ENCODE measurements at places on chromosomes 11 and 22.

DNA sequence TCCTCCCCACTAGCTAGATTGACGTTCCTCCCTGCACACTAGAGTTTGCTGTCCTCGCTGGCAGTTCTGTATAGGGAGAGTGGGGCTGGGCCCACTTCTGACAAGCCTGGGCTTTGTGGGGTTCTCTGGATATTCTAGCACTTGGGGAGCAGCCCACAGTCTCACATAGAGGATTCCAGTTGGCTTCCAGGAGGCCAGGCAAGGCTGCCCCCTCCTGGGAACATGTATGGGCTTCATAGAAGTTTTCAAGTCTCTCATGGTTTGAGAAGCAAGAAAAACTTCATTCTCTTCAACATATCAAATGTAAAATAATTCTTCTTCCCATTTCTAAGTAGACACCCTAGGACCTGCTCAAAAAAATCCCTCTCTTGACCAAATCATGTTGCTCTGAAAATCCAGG, 87.5 kb downstream of the NAV2 start:
- no peak for DNase-seq

DNA sequence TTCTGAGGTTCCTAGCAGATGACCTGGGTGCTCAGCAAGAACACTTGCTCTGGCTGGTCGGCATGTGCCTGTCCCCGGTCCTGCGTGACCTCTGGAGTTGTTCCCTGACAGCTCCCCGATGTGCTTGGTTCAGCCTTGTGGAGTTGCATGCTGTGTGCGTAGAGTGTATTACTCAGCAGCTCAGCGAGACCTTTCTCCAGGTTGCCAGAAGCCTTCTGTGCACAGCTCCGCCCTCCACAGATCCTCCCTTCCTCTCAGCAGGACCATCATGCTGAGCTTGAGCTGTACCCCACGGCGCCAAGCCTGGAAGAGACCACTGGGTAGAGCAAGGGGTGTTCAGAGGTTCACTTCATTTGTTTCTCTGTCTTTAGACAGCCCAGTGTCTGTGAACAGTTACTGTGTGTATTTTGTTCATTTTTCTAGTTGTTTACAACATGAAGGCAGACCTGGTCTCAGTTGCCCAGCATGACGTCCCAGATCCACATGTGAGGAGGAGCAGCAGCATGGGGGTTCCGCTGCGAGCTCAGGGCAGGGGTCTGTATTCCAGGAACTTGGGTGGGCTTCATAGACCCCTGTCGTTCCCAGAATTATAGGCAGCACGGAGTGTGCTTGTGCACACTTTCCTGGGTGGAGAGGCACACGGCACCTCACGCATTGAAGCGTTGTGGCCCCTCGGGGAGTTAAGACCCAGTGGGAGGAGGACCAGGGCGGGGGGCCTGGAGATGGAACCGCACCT, 148.6 kb downstream of the IGLL1 start:
- DNase-seq = no peak

- DNase-seq = no peak
Observed at GRCh38 chr11:30740091-30740490, 153.9 kb upstream of the MPPED2 start.

GRCh38 chr22:25134028-25134427, 65.6 kb upstream of the CRYBB3 start:
- no peak for DNase-seq

GRCh38 chr11:18100926-18101656, 4.8 kb downstream of the SAAL1 start:
- no peak for DNase-seq

GRCh38 chr22:43948836-43949406, 6.3 kb upstream of the SAMM50 start:
- DNase-seq = no peak

DNA sequence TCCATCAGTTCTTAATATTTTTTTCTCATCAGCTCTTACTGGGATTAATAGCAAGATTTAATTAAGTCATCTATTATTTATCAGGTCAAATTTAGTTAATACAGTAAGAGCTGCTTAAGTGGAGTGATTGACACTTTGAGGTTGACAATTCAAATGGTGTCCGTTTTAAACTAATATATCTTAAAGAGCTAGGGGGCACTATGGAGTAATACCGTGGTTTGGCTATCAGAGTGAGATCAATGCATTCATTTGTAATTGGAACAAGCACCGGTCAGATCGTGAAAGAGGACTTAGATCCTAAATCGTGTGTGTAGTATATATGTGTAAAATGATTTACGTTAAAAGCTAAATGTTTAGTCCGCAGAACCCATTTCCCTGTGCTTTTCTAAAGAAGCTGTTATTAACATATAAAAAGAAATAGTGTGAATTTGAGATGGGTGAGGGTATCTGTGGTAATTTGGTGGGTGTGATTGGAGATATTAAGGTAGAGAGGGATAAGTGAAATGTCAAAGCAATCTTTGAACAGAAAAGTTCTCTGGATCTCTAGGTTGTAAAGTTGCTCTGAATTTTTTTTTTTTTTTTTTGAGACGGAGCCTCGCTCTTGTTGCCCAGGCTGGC, 2.3 kb downstream of the SIK2 start:
- peak; percentile 29 for DNase-seq

DNA sequence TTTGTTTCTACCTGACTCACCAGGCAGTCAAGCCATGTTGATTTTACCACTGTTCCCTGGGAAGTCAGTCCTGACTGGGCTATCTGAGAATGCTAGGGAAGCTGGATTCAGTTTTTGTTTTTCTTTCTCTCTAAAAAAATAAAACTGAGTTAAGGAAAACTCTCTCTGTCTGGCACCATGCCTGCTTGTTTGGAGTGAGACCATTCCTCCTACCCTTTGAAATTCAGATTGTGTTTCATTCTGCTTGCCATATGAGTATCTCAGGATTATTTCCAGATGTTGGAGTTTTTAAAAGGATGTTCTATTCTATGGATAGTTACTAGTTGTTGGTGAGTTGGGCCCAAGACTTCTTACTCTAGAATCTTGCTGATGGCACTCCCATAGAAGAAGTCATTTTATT, 1917.0 kb downstream of the LRRC4C start:
- no peak for DNase-seq

- no peak for DNase-seq
Observed at GRCh38 chr11:114775875-114776621, 97.7 kb downstream of the NXPE2 start.

DNA sequence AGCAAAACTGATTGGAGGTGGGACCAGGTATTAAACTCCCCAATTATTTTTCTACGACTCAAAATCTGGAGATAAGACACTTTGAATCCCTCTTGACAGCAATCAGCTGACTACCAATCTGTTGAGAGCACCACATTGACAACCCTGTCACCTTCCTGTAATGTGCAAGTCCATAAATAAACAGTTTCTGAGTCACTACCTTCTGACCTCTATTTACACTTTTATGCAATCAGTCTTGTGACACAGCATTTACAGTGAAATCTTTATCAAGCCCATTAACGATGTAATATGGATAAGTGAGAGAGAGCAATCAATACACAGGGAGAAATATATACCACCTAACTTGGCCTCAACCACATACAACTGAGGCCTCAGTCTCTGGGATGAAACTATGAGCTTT, 283.7 kb upstream of the ANO5 start:
- no peak for DNase-seq

DNA sequence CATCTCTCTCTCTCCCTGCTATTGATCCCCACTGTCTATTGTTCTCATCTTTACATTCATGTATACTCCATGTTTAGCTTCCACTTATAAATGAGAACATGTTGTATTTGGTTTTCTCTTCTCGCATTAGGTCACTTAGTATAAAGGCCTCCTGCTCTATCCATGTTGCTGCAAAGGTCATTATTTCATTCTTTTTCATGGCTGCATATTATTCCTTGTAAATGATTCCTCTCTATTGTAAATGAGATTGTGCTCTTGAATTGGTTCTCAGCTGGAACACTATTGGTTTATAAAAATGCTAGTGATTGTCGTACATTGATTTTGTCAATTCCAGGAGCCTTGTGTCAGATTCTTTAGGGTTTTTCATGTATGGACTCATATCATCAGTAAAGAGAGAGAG, 13.5 kb downstream of the ACRV1 start:
- DNase-seq = no peak

DNA sequence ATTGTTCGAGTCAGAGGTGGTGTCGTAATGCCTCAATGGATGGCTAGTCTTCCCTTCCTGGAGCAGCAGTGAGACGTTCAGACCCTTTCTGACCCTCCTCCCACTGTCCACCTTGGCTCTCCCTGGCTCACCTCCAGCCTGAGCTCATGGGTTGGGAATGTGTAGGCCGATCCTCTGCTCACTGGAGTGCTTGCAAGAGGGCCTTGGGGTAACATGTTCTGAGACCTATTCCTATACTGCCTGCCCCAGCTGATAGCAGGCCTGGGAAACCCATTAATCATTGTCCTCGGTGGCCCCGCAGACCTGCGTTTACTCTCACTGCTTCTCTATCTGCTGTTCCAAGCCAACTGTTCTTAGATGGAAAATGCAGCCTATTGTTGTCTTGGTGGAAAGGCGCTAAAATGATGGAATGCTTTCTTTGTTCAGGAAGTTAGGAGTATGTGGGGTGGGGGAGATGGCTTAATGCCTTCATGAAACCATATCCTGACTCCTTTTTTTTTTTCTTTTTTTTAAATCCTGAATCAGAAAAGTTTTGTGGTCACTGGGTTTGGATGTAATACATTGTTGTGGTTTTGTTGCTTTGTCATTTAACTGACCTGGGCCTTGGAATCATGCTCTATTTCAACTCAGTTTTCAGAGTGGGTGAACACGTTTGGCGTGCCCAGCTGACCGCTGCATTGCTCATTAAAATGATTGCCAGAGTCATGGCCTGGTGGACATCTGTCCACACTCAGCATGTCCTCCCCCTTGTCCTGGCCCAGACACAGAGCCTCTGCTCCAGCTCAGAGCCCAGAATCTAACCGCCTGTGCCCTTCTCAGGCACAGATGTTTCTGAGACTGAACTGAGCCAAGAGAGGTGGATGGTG, 72.5 kb downstream of the MICAL2 start:
- DNase-seq = peak; percentile 99

GRCh38 chr22:46866591-46866990, 104.1 kb downstream of the TBC1D22A start:
- DNase-seq = peak; percentile 93

DNA sequence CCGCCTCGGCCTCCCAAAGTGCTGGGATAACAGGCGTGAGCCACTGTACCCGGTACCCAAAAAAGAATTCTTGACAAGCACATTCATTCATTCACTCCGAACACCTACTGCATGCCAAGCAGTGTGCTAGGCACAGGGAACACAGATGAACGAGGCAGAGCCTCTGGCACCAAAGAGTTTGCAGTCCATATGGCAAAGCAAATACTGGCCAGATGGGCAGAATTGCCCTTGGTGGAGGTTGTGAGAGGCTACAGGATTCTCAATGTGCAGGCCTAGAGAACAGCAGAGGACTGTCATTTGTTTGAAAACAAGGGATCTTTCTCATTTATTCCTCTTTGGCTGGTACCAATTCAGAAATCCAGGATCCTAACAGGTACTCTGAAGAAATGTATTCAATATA, 27.5 kb upstream of the MTCH2 start:
- no peak for DNase-seq

- no peak for DNase-seq
Observed at GRCh38 chr11:21195995-21196394, 526.6 kb downstream of the NELL1 start.

DNA sequence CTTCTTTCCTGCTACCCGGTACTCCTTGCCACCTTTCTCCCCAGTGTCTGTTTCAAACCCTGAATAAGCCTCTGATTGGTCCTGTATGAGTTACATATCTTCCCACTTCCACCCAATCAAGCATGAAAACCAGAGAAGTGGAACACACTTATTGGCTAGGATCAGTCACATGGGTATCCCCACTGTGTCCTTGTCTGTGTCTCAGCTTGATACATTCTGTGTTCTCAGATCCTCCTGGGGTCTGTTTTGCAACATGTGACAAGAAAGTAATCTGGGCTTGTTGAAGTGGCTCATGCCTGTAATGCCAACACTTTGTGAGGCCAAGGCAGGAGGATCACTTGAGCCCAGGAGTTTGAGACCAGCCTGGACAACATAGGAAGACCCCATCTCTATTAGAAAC, 23.9 kb downstream of the MCHR1 start:
- no peak for DNase-seq

DNA sequence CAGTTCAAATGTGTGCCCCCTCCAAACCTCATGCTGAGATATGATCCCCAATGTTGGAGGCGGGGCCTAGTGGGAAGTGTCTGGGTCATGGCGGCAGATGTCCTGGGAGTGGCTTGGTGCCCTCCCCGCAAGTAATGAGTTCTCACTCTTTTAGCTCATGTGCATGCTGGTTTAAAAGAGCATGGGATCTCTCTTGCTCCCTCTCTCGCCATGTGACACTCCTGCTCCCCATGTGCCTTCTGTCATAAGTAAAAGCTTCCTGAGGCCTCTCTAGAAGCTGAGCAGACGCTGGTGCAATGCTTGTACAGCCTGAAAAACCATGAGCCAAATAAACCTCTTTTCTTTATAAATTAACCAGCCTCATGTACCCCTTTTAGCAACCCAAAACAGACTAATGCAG, 98.8 kb downstream of the SGSM3 start:
- DNase-seq = no peak

- DNase-seq = no peak
Observed at GRCh38 chr11:32302826-32303225, 132.5 kb downstream of the WT1 start.

GRCh38 chr22:44449683-44450425, 48.2 kb downstream of the RTL6 start:
- DNase-seq = no peak

DNA sequence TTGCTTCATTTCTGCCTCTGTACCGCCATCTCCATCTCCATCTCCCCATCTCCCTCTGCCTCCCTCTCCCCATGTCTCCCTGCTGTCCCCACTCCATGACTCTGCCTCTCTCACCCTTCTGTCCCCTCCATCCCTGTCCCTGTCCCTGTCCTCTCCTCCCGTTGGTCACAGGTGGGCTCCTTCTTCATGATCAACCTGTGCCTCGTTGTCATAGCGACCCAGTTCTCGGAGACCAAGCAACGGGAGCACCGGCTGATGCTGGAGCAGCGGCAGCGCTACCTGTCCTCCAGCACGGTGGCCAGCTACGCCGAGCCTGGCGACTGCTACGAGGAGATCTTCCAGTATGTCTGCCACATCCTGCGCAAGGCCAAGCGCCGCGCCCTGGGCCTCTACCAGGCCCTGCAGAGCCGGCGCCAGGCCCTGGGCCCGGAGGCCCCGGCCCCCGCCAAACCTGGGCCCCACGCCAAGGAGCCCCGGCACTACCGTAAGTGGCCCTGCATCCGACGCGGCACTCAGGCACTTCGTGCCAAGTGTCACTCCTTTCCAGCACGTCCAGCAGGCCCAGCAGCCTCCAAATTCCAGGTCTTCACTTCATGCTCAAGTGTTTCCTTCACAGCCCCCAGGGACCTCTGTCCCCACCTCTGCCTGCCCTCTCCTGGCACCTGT, 76.0 kb downstream of the CACNA1I start:
- DNase-seq = no peak

DNA sequence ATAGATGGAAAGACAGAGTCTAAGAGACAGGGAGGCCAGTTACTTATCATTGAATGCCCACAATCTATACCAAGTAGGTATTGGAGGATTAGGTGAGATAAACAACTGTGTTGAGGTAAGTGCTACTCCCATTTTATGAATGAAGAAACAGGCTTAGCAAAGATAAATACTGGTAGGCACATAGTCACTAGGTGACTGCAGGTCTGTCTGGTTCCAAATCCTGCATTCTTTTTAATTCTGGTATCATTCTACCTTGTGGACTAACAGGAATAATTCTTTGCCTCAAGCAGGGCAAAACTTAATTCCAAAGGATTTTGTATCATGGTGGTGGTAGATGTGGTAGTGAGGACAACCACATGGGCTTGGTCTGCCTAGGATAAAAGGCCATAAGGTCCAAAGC, 28.4 kb downstream of the RNF169 start:
- DNase-seq = no peak

GRCh38 chr11:3894128-3894731, 38.8 kb downstream of the STIM1 start:
- DNase-seq = no peak
